Uterus (tissue), 4 donors: ENCODE measurements at places on chromosomes 1 and 21. TPM values are rescaled to one million over a fixed set of nuclear protein-coding genes. Genes with fewer than 3 reads are reported as not detected.

OR2L8 gene
- total RNA-seq = not detected

AIM2 gene
- not detected for total RNA-seq

GRCh38 chr1:62054188-62054587, 140.5 kb upstream of the L1TD1 start:
- no peaks in the 10 kb centered on the region for H3K36me3 ChIP-seq
- no peak overlapping the region for H3K27ac ChIP-seq
- no peaks in the 10 kb centered on the region for H3K4me1 ChIP-seq
- DNase-seq = no peak
- H3K4me3 ChIP-seq = no peak overlapping the region
- H3K27me3 ChIP-seq = no peaks in the 10 kb centered on the region

- no peak overlapping the region for H3K4me3 ChIP-seq
- no peaks in the 10 kb centered on the region for H3K4me1 ChIP-seq
- no peaks in the 10 kb centered on the region for H3K27me3 ChIP-seq
- no peak for DNase-seq
- H3K36me3 ChIP-seq = no peaks in the 10 kb centered on the region
Measured at GRCh38 chr1:70458131-70458530, 47.1 kb downstream of the CTH start.

DYNLT5 gene
- total RNA-seq = not detected

- no peak overlapping the region for H3K4me3 ChIP-seq
- peak; percentile 43 for DNase-seq
- H3K36me3 ChIP-seq = no peaks in the 10 kb centered on the region
- H3K27me3 ChIP-seq = no peaks in the 10 kb centered on the region
- peak overlapping the region; percentile 67 for H3K27ac ChIP-seq
Measured at GRCh38 chr1:203682473-203683383, 56.1 kb downstream of the ATP2B4 start.

AMY1A gene
- total RNA-seq = not detected

- DNase-seq = no peak
- no peaks in the 10 kb centered on the region for H3K27me3 ChIP-seq
Measured at GRCh38 chr1:43149889-43150288, 22.2 kb downstream of the EBNA1BP2 start.

GRCh38 chr1:116203181-116203723, 92.1 kb downstream of the MAB21L3 start:
- H3K36me3 ChIP-seq = no peaks in the 10 kb centered on the region
- no peak overlapping the region for H3K27ac ChIP-seq
- DNase-seq = no peak
- no peak overlapping the region for H3K4me3 ChIP-seq
- H3K27me3 ChIP-seq = no peaks in the 10 kb centered on the region
- no peaks in the 10 kb centered on the region for H3K4me1 ChIP-seq

KCNA10 gene
- total RNA-seq = not detected

DNA sequence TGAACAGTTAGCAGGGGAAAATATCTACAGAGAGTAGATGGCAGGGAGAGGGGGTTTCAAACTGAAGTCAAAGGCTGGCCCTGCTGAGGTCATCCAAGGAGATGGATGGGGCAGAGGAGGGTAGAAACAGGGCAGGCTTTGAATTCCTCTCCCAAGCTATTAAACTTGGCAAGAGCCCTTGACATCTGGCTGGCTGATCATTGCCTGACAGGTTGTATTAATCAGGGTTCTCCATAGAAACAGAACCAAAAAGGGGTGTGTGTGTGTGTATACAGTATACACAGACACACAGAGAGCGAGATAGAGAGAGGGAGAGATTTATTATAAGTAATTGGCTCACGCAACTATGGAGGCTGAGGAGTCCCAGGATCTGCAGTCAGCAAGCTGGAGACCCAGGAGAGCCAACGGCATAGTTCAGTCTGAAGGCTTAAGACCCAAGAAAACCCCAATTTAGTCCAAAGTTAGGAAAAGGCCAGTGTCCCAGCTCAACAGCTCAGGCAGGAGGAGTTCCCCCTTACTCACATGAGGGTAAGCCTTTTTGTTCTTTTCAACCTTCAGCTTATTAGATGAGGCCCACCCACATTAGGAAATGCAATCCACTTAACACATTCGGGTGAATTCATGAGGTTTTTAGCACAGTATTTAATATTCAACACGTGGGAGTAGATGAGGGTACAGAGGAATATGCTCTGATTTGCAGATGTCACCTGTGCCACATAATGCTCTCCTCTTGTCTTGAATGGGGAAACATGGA, 46.7 kb upstream of the HAO2 start:
- DNase-seq = no peak
- H3K36me3 ChIP-seq = no peaks in the 10 kb centered on the region
- H3K27me3 ChIP-seq = no peaks in the 10 kb centered on the region
- no peaks in the 10 kb centered on the region for H3K4me1 ChIP-seq

DNA sequence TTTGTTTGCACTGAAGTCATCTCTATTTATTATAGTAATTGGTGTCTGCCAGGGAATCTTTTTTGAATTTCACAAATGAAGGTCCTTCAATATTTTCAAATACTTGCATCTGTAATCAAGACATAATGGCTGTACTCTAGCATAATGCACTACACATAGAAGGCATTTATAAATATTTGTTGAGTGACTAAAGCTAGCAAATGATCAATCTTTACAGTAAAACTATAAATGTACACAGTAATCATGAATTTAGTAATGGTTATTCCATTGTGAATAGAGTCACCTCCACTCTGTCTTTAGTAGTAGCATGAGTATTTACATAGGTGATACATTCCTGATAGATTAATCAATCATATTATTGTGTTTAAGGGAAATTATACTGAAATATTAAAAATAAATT, 119.6 kb downstream of the USH2A start:
- no peaks in the 10 kb centered on the region for H3K36me3 ChIP-seq
- H3K4me3 ChIP-seq = no peak overlapping the region
- no peaks in the 10 kb centered on the region for H3K27me3 ChIP-seq
- no peak overlapping the region for H3K27ac ChIP-seq

- no peaks in the 10 kb centered on the region for H3K4me1 ChIP-seq
- no peak for DNase-seq
- H3K27ac ChIP-seq = no peak overlapping the region
- no peaks in the 10 kb centered on the region for H3K27me3 ChIP-seq
- no peaks in the 10 kb centered on the region for H3K36me3 ChIP-seq
Measured at GRCh38 chr21:37536616-37537278, 170.2 kb downstream of the DYRK1A start.

DNA sequence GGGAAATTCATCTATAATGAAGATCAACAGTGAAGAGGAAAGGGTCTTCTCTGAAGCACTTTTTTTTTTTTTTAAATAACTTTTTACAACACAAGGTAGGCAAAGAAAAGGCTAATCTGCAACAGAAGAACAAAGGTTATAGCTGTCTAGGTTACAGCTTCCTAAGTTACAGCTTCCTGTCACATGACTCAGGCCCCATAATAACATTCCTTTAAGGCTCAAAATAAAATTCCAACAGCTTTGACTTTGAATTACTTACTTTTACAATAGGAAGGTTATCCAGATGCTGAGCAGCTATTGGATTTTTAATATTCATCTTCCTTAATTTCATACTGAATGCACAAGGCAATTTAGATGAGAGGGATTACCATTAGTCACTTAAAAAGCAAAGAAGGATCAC, 40.4 kb upstream of the TMEM61 start:
- H3K36me3 ChIP-seq = no peaks in the 10 kb centered on the region
- H3K27me3 ChIP-seq = no peaks in the 10 kb centered on the region
- H3K27ac ChIP-seq = no peak overlapping the region
- no peak for DNase-seq

DNA sequence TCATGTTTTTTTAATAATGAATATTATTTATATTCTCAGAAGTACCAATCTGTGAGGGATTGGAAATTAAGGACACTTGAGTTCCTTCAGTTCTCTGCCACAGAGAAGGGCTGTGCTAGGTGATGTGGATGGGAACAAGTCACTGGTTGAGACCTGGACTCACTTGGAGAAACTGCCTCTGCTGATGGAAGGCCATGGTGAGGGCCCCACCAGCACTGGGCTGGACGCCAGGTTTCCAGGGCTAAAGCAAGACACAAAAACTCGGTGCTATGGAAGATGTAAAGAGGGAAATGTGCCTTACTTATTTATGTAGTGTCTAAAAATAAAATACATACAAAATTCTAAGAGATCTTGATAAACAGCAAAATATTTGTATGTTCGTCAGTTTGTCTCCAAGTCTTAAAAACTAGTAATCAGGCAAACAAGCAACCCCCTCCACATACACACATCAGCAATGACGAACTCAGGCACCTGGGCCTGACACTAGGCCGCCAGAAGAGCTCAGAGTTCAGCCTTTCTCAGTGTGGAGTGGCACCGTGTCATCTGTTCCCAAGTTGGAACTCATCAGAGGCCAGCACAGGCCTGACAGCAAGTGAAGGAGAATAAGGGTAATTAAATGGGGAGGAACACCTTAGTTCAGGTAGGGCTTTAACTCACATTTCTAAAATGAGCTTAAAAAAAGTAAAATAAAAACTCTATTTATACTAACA, 19.6 kb downstream of the SIPA1L2 start:
- no peak overlapping the region for H3K4me3 ChIP-seq
- H3K36me3 ChIP-seq = no peaks in the 10 kb centered on the region
- DNase-seq = no peak
- H3K4me1 ChIP-seq = no peaks in the 10 kb centered on the region
- no peak overlapping the region for H3K27ac ChIP-seq

HOOK1 gene
- total RNA-seq = 6.9 TPM

ID3 gene
- total RNA-seq = 38.4 TPM

- H3K36me3 ChIP-seq = no peaks in the 10 kb centered on the region
- no peak for DNase-seq
- no peak overlapping the region for H3K4me3 ChIP-seq
- no peaks in the 10 kb centered on the region for H3K27me3 ChIP-seq
- no peaks in the 10 kb centered on the region for H3K4me1 ChIP-seq
Measured at GRCh38 chr1:39250460-39251240, 46.2 kb downstream of the MACF1 start.

DNA sequence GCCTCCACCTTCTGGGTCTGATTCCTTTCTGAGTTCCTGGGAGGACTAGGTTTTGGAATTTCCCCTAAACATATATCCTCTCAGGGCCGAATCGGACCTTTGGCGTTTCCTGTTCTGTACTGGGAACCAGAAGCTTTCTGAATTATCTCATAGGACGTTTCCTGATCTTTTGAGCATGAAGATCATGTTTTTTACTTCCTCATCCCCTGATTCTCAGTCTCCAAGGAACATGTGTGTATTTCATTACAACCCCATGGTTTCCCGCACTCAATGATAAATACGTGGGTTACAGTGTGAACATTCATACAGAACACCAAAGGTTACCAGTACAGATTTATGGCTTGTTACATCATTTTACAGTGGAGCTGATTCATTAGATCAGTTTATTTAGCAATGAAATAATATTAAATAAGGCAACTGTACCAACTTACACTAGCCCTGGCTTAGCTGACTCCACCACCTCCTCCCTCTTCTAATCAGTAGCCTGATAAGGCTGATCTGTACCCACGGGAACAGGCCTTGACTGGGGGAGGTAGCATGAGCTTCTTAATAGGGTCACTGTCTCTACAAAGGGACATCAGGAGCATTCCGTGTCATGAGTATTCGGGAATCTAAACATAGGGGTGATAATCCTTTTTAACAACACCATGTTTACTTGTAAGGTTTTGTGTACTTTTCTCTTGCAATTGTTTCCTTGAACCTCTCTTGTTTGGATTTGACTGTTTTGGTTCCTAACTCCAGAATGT, 57.8 kb upstream of the ERRFI1 start:
- peaks cover 7% of the 10 kb centered on the region for H3K4me1 ChIP-seq
- no peaks in the 10 kb centered on the region for H3K27me3 ChIP-seq
- H3K27ac ChIP-seq = peak overlapping the region; percentile 50

DNA sequence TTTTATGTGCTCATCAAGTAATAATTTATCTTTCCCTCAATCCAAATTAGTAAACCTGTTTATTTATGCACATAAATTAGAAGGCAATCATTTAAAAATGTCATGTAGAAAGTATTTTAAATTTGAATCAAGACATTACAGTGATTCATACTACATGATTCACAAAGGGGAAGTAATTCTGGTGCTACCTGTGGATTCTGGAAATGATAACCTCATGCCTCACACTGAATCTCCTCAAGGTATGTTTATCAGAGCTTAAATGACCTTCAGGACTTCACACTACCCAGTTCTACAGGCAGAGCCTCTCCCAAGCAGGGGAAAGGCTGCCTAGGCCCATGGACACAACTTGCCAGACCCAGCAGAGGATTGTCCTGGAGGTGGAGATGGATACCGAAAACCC, 25.2 kb upstream of the TDRD10 start:
- no peak overlapping the region for H3K4me3 ChIP-seq
- no peaks in the 10 kb centered on the region for H3K27me3 ChIP-seq
- DNase-seq = no peak
- no peaks in the 10 kb centered on the region for H3K36me3 ChIP-seq

TMCC2 gene
- 2.4 TPM for total RNA-seq

DNA sequence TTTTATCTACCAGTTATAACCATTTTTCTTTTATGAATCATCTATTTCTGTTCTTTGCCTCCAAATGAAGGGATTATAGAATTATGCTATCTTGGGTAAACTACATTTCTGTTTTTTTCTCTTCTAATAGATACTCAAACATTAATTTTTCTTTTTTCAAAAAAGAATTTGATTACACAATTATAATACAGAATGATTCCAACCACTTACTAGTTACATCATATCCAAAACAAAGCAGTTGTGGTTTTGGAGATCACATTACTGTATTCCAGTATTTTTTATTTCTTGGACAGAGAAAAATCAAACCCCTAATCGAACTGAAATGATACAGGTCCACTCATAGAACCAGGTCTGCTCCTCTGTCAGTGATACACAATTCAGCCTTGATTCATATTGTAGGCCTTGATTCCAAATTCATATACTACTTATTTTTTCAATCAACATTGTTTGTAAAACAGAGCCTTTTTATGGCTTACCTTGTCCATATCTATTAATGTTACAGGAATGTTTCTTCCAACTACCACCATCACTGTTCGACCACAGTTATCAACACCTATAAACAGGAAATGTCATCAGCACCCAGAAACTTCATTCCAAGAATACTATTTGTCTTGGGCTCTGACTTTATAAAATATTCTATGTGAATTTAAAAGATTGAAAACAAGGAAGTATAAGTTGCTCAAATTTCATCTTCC, 43.2 kb downstream of the GDAP2 start:
- no peak for DNase-seq
- H3K4me3 ChIP-seq = no peak overlapping the region
- H3K4me1 ChIP-seq = no peaks in the 10 kb centered on the region
- H3K27me3 ChIP-seq = no peaks in the 10 kb centered on the region
- no peaks in the 10 kb centered on the region for H3K36me3 ChIP-seq

DNA sequence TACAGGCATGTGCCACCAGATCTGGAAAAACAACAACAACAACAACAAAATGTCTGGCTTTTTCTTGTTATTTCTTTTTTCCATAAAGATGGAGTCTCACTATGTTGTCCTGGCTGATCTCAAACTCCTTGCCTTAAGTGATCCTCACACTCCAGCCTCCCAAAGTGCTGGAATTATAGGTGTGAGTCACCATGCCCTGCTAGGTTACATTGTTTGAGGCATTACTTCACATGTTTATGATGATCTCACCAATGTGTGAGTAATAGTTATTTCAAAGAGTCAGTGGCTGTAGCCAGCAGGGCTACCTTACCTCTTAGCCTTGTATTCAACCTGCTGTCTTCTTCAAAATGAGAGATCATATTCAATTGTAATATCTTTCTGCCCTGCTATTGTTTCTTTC, 445.7 kb downstream of the AMY1C start:
- no peak for DNase-seq
- H3K4me3 ChIP-seq = no peak overlapping the region
- no peaks in the 10 kb centered on the region for H3K4me1 ChIP-seq
